Ovary (tissue), 10 donors: ENCODE measurements at places on chromosomes 5 and 9. TPM values are rescaled to one million over a fixed set of nuclear protein-coding genes. Genes with fewer than 3 reads are reported as not detected.
A peak's percentile ranks its signal among the peaks of the same experiment; 100 is the strongest.

The SPATA31C1 gene
- not detected for total RNA-seq

The ACOT12 gene
- total RNA-seq = 0.48 TPM

The ADAMTSL1 gene
- 1.2 TPM for total RNA-seq

DNA sequence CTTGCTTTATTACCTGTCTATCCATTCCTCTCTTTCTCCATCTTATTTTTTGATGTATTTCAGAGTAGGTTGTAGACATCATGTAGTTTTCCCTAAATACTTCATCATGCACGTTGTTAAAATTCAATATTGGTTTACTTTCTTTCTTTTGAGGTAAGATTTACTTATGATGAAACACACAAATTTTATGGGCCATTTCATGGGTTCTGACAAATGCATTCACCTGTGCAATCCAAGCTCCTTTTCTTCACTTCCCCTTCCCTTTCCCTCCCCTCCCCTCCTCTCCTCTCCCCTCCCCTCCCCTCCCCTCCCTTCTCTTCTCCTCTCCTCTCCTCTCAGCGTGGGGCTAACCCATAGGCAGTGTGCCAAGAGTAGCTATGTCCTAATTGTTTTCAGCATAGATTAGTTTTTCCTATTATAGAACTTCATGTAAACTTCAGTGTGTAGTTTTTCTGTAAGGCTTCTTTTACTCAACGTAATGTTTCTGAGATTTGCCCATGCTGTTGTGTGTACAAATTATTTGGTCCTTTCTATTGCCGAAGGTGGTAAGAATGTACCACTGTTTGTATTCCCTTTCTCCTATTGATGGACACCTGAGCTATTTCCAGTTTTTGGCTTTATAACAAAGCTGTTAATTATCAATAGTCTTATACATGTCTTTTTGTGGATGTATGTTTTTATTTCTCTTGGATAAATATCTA lies 92.9 kb upstream of the CLINT1 start:
- H3K4me3 ChIP-seq = no peak overlapping the region
- no peaks in the 10 kb centered on the region for H3K27me3 ChIP-seq
- no peaks in the 10 kb centered on the region for H3K36me3 ChIP-seq
- no peak for DNase-seq
- H3K27ac ChIP-seq = no peak overlapping the region
- H3K4me1 ChIP-seq = peaks cover 1% of the 10 kb centered on the region

- no peaks in the 10 kb centered on the region for H3K27me3 ChIP-seq
- no peaks in the 10 kb centered on the region for H3K36me3 ChIP-seq
- peak overlapping the region; percentile 80 for H3K27ac ChIP-seq
- no peak for DNase-seq
Measured at GRCh38 chr9:129336130-129336528, 158.1 kb upstream of the IER5L start.

GRCh38 chr9:120454467-120454866 lies 125.5 kb downstream of the CDK5RAP2 start:
- H3K27me3 ChIP-seq = no peaks in the 10 kb centered on the region
- H3K27ac ChIP-seq = no peak overlapping the region
- H3K4me3 ChIP-seq = no peak overlapping the region
- H3K36me3 ChIP-seq = no peaks in the 10 kb centered on the region

GRCh38 chr9:71854811-71855210 lies 56.2 kb downstream of the ABHD17B start:
- H3K36me3 ChIP-seq = no peaks in the 10 kb centered on the region
- H3K4me3 ChIP-seq = no peak overlapping the region
- DNase-seq = no peak
- no peaks in the 10 kb centered on the region for H3K27me3 ChIP-seq
- H3K27ac ChIP-seq = no peak overlapping the region
- no peaks in the 10 kb centered on the region for H3K4me1 ChIP-seq

- H3K27ac ChIP-seq = no peak overlapping the region
- H3K4me3 ChIP-seq = no peak overlapping the region
- no peak for DNase-seq
- H3K36me3 ChIP-seq = no peaks in the 10 kb centered on the region
- H3K4me1 ChIP-seq = no peaks in the 10 kb centered on the region
Measured at GRCh38 chr5:120446901-120447300, 17.2 kb upstream of the PRR16 start.

GRCh38 chr5:132499440-132500243 lies 9.1 kb upstream of the IRF1 start:
- DNase-seq = no peak
- H3K27ac ChIP-seq = no peak overlapping the region
- H3K4me3 ChIP-seq = no peak overlapping the region

DNA sequence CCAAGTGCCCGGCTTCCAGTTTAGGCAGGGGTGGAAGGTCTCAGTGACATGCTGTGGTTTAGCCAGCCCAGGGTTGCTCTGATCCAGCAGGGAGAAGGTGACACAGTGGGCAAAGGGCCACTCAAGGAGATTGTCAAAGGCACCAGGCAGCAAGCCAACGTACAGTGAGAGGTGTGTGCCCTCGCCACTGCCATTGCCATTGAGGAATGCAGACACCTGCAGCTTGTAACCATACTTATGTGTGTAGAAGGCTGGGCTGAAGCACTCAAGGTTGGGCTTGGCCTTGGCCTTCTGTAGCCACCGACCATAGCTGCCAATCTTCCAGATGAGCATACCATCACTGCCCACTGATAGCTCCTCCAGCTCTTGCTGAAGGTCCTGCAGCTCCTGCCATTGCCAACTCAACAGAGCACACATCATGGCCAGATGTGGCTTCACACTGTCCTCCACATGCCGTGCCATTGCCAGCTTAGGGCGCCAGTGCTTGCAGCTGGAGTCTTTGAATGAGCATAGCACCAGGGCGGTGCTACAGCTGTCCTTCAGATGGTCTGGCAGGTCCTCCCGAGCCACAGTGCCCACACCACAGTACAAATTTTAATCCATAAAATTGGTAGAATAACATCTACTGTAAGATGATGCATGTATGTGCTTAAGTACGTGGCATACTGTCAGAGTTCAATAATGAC lies 59.7 kb upstream of the HMHB1 start:
- no peaks in the 10 kb centered on the region for H3K4me1 ChIP-seq
- H3K36me3 ChIP-seq = no peaks in the 10 kb centered on the region
- DNase-seq = no peak
- H3K27me3 ChIP-seq = no peaks in the 10 kb centered on the region
- no peak overlapping the region for H3K4me3 ChIP-seq
